AG09309 (cell line): ENCODE measurements at places on chromosomes 4 and X.

GRCh38 chrX:130984782-130985181 lies 73.4 kb upstream of the ARHGAP36 start:
- DNase-seq: no peak

- no peak for DNase-seq
Measured at GRCh38 chr4:112753333-112753732, 116.4 kb downstream of the LARP7 start.

DNA sequence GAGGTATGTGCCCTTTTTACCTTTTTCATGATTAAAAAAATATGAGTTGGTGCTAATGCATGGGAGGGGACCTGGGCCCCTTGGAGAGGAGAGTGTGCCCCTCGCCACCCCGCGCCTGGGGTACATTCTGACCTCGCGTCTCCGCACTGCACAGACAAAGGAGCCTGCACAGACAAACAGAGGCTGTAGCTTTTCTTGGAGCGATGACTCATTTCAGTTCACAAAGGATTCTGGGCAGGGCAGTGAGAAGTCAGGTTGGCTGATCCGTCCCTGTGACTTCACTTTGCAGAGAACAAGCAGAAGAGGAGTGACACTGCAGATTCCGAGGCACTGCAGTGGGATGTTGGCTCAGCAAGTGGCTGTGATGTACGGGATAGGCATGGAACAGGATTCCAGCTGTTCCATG lies 82.9 kb downstream of the STOX2 start:
- DNase-seq: peak; percentile 47

- DNase-seq: no peak
Measured at GRCh38 chr4:82802911-82803310, 4.3 kb upstream of the SCD5 start.

GRCh38 chrX:39965051-39965573 lies 132.6 kb downstream of the BCOR start:
- no peak for DNase-seq

DNA sequence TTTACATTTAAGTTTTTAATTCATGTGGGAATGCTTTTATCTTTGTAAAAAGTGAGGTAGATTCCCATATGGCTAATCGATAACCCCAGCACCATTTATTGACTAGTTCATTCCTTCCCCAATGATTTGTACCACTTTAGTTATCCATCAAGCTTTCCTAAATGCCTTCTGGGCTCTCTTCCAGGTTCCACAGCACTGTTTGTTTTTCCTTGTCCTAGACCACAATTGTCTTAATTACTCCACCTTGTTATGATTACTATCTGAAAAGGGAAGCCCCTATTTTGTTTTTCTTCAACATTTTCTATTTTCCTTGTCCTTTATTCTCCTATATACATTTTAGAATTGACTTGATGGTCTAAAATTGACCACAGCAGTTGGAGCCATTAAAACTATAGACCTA lies 48.5 kb upstream of the GPRIN3 start:
- no peak for DNase-seq

DNA sequence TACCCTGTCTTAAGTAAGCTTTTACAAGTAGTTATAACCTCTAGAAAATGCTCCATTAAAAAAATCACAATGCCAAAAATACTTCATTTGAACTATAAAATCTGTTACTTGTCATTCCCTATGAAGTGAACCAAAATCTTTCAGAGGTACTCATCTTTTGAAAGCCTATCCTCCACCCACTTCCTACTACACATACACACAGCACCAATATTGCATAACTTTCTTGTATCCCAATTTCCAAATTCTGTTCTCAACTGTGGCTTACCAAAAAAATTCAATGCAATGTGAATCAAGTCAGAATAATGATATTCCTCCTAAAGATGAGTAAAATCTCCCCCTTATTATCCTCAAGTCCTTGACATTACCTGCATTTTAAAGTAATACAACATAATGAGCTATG lies 15.9 kb downstream of the DHX15 start:
- DNase-seq: no peak

GRCh38 chr4:100569196-100569595 lies 51.4 kb upstream of the EMCN start:
- no peak for DNase-seq

DNA sequence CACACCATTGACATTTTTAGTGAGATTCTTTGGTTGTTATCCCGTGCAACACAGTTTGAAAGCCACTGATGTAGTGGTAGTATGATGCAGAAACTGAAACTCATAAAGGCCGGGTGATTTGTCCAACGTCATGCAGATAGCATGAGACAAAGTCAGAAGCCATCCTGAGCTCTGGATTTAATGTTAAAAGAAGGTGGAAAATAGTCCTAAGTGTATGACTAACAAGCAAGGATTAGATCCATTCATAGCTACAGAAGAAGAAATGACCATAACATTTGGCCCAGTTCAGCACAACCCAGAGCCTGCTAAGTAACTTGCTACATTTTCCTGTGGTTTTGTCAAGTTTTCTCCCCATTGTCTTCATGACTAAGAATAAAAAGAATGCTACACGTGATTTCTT lies 142.4 kb downstream of the AMELX start:
- peak; percentile 90 for DNase-seq

- DNase-seq: peak; percentile 32
Measured at GRCh38 chr4:87014284-87014782, 79.5 kb downstream of the AFF1 start.

GRCh38 chr4:106149026-106149425 lies 167.0 kb downstream of the TBCK start:
- DNase-seq: no peak

DNA sequence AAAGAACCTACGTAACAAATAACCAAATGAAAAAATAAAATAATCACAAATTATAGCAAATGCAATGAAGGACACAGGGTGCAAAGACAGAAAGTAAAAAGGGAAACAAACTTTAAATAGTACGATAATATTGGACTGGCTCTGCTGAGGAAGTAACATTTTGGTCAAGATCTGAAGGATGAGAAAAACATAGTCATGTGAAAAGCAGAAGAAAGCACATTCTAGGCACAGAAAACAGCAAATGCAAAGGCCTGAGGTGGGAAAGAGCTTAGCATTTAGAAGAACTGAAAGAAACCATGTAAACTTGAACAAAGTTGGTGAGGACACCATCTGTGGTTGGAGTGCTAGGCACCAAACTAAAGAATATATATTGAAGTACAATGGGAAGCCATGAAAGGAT lies 111.2 kb downstream of the PPP3CA start:
- no peak for DNase-seq

DNA sequence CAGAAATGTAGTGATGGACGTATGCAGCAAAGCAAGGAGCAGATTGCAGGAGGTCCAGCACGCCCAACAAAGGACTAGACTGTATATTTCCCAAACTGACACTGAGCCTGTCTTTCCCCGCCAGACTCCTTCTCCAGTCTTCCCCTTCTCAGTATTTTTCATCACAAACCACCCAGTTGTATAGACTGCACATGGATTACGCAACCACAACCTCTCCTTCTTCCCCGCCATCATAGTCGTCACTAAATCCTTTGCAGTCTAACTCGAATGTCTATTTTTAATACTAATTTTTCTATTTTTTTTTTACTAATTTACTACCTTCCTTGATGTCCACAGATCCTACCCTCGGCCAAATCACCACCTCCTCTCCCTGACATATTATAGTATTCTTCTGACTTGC lies 105.4 kb downstream of the MTNR1A start:
- DNase-seq: no peak

- no peak for DNase-seq
Measured at GRCh38 chr4:40881851-40882250, 132.1 kb downstream of the NSUN7 start.

DNA sequence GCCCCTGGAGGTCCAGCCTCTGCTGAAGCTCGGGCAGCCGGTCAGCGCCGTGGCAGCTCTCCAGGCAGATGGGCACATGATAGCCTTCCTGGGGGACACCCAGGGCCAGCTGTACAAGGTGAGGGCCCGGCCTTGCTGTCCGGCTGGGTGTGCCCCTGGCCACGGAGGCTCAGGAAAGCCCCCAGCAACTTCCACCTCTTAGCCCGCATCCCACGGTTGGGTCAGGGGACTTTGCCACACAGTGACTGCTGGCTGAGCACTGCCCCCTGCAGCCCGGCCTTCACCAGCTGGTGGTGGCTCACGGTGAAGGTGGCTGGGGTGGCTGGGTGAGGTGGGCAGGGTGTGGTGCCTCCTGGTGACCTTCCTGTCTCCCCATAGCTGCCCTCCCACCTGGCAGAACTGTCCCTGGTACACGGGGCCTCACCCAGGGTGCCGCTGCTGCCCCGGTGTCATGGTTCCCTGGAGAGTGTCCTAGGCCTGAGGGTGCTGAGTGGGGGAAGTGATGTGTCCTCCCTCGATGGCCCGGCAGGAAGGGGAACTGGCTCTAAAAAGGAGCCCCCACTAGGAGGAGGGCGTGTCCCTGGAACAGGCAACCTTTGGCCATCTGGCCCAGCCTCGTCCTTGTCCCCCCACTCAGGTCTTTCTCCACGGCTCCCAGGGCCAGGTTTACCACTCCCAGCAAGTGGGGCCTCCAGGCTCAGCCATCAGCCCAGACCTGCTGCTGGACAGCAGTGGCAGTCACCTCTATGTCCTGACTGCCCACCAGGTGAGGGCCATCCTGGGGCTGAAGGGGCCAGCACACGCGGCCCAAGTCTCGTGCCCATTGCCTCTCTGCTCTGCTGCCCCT lies 4.5 kb downstream of the PLXNB3 start:
- no peak for DNase-seq

GRCh38 chr4:95051702-95052020 lies 293.9 kb downstream of the BMPR1B start:
- no peak for DNase-seq

DNA sequence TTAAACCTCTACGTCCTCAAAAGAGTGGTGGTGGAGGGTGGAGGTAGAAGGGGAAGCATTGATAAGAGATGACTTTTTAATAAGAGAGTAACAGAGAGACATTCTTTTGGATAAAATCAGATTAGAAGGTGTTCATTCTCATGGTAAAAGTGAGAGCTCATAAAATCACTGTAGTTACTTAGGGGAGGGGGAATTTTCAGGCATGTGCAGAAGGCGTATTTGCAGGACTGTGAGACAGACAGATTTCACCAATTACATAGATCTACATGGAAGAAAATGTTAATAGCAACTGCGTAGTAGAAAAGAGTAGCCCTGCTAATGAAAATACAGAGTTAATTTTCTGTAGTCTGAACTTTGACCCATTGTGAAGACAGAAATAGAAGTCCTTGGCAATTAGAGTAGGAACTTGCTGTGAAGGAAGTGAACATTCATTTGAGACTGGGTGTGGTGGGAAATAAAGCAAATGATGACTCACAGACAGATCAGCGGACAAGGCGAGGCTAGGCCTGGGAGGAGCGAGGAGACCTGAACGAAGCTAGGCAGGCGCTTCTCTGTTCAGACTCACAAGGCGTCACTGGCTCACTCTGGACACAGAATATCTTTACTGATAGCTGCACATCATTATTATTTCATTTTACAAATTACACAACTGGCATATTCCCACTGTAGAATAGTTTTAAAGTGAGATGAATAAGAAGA lies 57.2 kb upstream of the FAM9C start:
- DNase-seq: no peak

DNA sequence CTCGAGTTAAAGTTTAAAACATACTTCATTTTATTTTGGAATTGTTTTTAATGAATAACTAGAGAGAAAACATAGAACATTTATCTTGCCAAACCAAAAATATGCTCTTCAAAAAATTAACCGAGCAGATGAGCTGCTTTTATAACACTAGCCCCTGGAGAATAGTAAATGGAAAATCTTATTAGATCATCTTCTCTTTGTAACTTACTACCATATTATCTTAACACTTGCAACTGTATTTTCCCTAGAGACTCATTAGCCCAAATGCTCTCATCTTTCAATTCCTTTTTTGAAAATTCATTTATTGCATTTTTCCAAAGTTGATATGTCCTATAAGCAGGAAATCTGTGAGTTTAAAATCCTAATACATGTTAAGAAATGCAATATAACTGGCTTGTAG lies 143.3 kb downstream of the CAMK2D start:
- no peak for DNase-seq

GRCh38 chrX:120755066-120755846 lies 120.4 kb downstream of the CT47B1 start:
- no peak for DNase-seq

GRCh38 chrX:13064599-13065143 lies 20.3 kb upstream of the FAM9C start:
- peak; percentile 53 for DNase-seq

GRCh38 chrX:132292793-132293192 lies 73.5 kb upstream of the RAP2C start:
- peak; percentile 37 for DNase-seq

DNA sequence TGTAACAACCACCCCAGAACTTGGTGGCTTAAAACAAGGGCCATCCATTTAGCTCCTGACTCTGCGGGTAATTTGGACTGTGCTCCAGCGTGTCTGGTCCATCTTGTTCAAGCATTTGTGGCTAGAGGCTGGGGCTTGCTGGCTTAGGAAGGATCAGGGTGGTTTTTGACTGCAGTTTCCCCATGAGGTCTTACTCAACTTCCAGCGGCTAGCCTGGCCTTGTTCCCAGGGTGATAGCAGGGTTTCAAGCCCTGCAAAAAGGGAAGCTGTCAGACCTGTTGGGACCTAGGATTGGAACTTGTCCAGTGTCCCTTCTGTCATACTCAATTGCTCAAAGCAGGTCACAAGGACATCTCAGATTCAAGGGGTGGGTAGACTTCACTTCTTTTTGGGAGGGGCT lies 205.9 kb downstream of the STIM2 start:
- no peak for DNase-seq

- peak; percentile 90 for DNase-seq
Measured at GRCh38 chr4:4574792-4575191, 32.9 kb upstream of the STX18 start.

DNA sequence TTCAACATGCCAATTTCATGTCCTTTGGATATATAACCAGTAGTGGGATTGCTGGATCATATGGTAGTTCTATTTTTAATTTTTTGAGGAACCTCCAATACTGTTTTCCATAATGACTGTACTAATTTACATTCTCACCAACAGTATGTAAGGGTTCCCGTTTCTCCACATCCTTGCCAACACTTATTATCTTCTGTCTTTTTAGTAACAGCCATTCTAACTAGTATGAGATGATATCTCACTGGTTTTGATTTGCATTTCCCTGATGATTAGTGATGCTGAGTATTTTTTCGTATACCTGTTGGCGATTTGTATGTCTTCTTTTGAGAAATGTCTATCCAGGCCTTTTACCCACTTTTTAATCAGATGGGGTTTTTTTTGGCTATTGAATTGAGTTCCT lies 133.5 kb upstream of the MED14 start:
- no peak for DNase-seq

- DNase-seq: no peak
Measured at GRCh38 chr4:184528051-184528450, 53.7 kb upstream of the IRF2 start.

DNA sequence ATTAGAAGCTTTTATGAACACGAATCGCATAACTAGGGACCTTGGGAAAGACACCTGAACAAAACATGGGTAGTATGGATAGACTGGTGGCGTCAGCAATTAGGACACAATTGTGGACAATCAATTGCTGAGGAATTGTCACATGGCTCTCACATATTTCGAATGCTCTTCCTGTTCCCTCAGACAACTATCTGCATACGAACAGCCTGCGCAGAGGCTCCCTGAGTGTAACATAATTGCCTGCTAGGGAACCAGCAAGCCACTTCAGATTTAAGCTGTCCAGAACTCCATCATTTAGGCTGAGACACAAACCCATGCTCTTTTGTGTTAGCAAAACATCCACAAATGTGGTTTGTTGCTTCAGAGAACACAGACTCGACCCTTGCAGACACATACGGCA lies 160.8 kb downstream of the MGST2 start:
- no peak for DNase-seq
